ENCODE measurements at places on chromosomes 16 and 17.
A peak's percentile ranks its signal among the peaks of the same experiment; 100 is the strongest.

DNA sequence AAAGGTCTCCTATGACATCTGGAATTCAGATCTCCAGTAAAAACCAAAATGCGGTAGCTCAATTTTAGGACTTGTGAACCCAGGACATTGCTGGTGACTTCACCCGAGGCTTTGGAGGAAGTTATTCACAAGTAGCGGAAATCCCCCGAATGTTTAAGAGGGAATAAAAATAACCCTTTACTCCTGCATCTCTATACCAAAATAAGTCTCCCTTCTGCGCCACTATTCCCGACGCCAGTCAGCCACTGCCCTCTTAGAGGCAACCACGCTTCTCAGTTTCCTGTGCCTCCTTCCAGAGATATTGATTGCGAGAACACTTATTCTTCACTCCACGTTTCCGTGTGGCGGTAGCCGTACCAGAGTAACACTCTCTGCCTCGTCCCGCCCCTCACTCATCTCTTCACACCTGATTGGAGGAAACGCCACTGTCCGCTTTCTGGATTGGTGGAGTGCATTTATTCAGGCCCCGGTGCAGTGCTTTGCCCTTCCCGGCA lies 27.4 kb downstream of the EMP2 start:
- DNase-seq: no peak

DNA sequence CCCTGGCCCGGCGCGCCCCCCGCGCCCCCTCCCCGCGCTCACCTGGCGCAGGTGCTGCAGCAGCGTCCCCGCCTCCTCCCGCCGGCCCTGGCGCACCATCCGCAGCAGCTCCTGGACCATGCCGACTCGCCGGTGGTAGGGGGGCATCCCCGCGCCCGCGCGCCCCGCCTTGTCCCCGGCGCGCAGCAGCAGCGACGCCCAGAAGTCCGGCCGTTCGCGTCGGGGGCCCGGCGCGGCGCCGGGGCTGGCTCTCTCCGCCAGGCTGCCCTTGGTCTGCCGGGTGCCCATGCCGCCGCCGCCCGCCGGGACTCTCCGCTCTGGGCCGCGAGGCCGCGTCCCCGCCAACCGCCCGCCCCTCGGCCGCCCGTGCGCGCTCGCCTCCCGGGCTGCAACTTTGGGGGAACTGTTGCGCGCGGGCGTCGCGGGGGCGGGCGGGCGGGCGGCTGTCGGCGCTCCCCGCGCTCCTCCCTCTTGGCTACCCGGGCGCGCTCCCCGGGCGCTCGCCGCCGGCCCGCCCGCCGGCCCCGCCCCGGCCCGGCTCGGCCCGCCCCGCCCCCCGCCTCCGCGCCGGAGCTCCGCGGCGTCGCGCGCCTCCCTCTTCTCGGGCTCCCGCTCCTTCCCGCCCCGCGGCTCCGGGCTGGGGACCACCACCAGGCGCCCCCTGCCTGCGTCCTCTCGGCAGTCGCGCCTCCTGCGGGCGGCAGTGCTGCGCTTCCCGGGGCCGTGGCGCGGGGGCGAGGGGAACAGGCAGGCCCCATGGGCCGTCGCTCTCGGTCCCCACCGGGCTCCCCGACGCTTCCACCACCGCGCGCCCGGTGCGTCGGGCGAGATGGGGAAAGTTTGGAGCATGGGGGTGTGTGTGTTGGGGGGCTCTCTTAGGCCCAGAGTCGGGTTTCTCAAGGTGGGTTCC lies at the start of gene LRRC75A:
Gene LRRC75A, minus strand, starts transcription at position 491 of the 910 bp plus-strand sequence. Its CDS starts 203 bp downstream, at position 288.
- DNase-seq: no peak

GRCh38 chr16:54689072-54689865 lies 241.4 kb upstream of the IRX5 start:
- no peak for DNase-seq

- DNase-seq: no peak
Observed at GRCh38 chr17:35064516-35065215, 1.2 kb upstream of the RFFL start.

DNA sequence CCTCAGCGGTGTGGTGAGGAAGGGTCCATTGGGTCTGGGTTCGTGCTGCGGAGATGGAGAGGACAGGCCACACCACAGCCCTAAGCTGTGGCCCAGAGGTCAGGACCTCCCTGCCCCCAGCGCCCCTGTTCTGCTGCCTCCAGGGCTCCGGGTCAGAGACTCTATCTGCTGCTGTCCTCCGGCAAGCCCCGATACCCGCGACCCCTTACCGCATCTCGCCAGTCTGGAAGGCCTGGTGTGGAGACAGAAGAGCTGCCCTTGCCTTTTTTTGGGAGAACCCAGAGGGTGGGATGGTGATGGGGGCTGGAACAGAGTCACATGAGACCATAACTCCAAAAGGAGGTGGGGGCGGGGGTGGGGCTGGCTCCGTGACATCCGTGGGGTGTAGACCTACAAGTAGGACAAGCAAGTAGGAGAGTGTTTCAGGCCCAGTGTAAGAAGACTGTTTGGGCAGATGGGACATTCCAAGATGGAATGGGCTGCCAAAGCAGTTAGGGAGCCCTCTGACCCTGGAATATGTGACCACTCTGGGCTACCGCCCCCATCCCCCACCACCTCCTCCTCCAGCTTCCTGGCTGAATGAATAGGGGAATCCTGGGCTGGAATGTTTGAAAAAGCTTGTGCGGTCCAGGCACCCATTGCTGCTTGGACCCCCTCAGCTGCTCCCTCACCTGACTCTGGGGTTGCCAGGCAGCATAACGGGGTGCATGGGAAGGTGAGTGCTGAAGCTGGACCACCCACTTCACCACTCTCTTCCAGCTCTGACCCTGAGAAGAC lies 1.4 kb downstream of the XYLT2 start:
- DNase-seq: no peak

DNA sequence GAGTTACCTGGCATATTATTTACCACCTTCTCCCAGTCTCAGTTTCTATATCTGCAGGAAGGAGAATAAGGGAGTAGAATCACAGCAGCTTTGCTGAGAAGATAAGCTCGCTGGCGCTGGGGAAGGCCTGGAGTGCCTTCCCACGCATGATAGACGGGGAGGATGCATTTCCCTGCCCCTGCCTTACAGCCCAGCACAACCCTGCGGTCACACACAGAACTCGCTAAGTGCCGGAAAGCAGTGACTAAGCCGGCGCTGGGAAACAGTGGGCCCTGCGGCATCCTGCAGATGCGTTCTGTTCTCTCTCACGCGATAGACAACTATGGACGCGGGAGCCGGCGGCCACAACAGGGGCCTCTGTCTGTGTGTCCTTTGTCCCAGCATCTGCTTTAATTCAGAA lies 4.8 kb downstream of the CA5A start:
- DNase-seq: peak; percentile 96

- no peak for DNase-seq
Observed at GRCh38 chr17:49798182-49798581, 9.7 kb downstream of the KAT7 start.

- no peak for DNase-seq
Observed at GRCh38 chr17:13073018-13073417, 55.2 kb upstream of the ELAC2 start.

DNA sequence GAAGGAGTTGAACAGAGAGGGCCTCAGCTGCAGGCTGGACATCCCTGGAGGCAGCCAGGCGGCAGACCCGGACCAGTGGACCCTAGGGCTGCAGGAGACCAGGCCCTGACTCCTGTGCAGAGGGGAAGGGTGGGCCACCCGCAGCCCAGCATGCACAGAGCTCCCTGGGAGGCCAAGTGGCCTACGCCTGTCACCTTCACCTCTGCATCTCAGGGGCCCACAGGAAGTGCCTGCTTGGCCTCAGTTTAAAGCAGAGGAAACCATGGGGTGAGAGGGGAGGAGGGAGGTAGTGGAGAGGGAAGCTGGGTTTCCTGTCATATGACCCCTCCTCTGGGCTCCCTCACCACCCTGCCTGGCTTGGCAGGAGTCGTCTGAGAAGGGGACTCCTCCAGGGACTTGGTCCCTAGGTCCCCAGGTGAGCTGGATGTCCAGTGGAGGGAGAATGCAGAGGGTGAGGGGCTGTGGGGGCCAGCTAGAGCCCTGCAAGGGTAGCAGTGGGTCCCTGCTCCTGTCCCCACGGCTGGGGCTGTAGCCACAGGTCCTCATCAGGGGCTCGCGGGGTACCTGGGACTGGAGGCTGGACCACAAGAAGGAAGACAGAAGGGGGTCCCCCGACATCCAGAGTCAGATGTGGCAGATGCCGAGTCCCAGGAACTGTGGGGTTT lies at the start of gene TMC8:
Gene TMC8, plus strand, starts transcription at position 335 of the 665 bp plus-strand sequence. CDS start 818 bp downstream, outside the sequence.
- no peak for DNase-seq

Measured in amniotic epithelial cell (primary cell).